ENCODE measurements at places on chromosomes 12 and 14. TPM values are rescaled to one million over a fixed set of nuclear protein-coding genes. Genes with fewer than 3 reads are reported as not detected.

DNA sequence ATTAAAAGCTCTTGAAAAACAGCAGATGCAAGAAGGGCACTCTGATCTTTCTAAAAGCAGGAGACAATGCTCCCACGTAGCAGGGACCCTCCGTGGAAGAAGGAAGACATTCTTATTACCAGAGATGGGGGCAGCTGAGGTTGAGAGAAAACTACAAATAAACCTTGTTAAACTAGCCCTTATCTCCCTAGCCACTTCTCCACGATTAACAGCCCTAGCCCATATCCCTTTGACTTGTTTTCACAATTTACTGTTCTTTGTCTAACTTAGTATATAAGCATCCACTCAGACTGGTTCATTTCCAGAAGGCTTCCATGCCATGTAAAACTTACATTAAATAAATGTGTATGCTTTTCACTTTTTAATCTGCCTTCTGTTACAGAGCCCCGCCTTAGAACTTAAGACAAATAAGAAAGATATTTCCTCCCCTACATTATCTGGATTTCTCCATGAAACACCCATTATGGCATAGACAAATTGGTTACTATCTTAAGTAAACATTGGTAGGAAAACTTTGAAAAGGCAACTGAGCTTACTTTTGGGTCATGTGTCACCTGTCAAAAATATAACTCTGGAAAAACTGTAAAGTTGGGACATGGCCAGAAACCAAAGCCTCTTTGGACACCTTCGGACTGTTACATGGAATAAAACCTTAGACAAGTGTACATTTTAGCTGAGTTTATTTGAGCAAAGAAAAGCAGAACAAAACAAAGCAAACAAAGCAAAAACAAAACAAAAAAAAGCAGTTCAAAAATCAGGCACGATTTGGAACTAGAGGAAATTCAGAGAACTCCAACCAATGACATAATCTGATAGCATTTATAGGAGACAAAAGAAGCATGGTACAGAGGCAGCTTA is 4.9 kb upstream of the RNASE1 start:
- no peak overlapping the region for H3K4me3 ChIP-seq
- H3K27me3 ChIP-seq = no peaks in the 10 kb centered on the region
- DNase-seq = no peak
- H3K27ac ChIP-seq = no peak overlapping the region

The TAS2R46 gene
- not detected for polyA plus RNA-seq

The CIT gene
- polyA plus RNA-seq = 0.03 TPM

DNA sequence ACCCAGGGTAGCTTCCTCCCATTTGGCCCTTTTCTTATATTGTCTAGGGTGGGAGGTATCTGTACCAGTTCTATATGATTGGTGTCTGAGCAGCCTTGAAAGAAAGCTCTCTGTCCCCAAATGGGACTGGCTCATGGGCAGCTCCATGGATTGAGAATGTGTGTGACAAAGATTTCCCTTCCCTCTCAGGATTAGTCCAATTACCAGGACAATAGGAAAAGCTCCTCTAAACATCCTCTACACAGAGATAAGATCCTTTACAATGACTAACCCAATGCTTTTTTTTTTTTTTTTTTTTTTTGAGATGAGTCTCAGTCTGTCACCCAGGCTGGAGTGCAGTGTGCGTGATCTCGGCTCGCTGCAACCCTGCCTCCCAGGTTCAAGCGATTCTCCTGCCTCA is 112.1 kb downstream of the SLC35F4 start:
- H3K27ac ChIP-seq = no peak overlapping the region
- H3K36me3 ChIP-seq = no peaks in the 10 kb centered on the region
- no peaks in the 10 kb centered on the region for H3K4me1 ChIP-seq
- DNase-seq = no peak
- no peaks in the 10 kb centered on the region for H3K27me3 ChIP-seq
- no peak overlapping the region for H3K4me3 ChIP-seq

GRCh38 chr14:104650057-104650980 is 39.1 kb upstream of the INF2 start:
- H3K27ac ChIP-seq = no peak overlapping the region
- H3K4me1 ChIP-seq = peaks cover 30% of the 10 kb centered on the region
- DNase-seq = peak; percentile 20

The CAPZA3 gene
- not detected for polyA plus RNA-seq

DNA sequence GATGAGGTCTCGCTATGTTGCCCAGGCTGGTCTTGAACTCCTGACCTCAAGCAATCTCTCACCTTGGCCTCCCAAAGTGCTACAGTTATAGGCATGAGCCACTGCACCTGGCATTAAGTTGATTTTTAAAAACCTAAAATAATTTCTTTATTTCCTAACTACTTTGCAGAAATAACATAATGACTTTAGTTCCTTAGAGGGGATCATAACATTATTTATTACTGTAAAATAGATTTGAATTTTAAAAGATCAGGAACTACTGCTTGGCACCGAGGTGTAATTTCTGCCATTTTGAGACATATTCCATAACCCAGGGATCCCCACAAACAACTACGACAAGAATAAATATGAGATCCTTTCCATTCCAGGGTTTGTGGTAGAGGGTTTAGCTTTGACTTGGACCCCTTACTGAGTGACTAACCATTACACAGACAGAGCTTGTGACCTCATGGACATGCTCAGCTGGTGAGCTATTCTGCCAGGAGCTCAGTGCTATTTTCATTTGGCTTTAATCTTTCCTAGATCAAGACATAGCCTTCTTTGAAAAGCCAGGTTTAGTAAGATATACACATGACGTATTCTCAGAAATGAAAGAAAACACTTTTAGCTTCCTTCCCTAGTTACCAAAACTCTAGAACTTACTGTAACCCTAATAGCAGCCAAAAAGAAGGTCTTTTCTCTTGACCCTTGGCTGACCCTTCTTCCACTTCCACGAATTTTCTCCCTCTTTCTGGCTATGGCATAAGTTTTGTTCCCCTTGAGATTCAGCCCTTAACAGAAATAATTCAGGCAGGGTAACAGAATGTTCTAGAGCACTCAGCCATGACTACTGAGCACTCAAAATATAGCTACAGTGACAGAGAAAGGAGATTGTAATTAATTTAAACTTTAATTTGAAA is 75.1 kb upstream of the NUDT4 start:
- no peaks in the 10 kb centered on the region for H3K4me1 ChIP-seq
- no peak overlapping the region for H3K4me3 ChIP-seq
- no peaks in the 10 kb centered on the region for H3K27me3 ChIP-seq
- DNase-seq = no peak
- H3K27ac ChIP-seq = no peak overlapping the region
- no peaks in the 10 kb centered on the region for H3K36me3 ChIP-seq

The BEGAIN gene
- not detected for polyA plus RNA-seq

The CNIH1 gene
- polyA plus RNA-seq = 162 TPM

- peaks cover 67% of the 10 kb centered on the region for H3K36me3 ChIP-seq
- no peaks in the 10 kb centered on the region for H3K27me3 ChIP-seq
- no peak for DNase-seq
- H3K4me1 ChIP-seq = peaks cover 7% of the 10 kb centered on the region
- H3K4me3 ChIP-seq = no peak overlapping the region
- no peak overlapping the region for H3K27ac ChIP-seq
Observed at GRCh38 chr12:6975297-6976032, 4.8 kb downstream of the EMG1 start.

- no peaks in the 10 kb centered on the region for H3K36me3 ChIP-seq
- H3K27ac ChIP-seq = no peak overlapping the region
- no peaks in the 10 kb centered on the region for H3K27me3 ChIP-seq
- no peak overlapping the region for H3K4me3 ChIP-seq
Observed at GRCh38 chr12:12794686-12795085, 9.2 kb downstream of the APOLD1 start.

DNA sequence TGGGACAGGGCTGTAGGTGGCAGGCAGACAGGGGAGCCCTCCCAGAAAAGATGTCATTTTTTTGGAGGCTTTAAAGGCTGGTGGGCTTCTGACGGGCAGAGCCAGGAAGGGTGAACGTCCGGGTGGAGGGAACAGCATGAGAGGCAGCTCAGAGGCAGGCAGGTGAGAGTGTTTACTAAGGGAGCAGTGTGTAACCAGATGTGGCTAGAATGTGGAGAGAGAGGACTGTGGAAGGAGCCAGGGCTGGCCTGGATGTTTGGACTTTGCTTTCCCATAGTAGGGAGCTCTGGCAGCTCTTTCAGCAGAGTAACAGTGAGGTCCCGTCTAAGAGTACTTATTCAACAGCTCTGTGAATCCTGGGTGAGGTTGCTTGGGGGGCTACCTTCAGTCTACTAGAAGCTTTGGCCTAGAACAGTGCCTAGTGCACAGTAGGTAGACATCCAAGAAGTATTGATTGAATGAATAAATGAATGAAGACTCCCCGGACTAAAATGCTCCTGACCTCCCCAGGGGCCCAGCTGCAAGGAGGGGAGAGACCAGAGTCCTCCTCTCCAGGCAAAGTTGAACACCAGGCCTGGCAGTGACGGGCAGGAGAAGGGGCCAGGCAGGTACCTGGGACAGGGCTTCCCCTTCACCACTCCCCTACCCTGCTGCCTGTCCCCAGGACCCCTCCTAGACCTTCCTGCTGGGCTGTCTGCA is 8.5 kb downstream of the FAM222A start:
- DNase-seq = no peak
- H3K27me3 ChIP-seq = peaks cover 9% of the 10 kb centered on the region
- no peaks in the 10 kb centered on the region for H3K36me3 ChIP-seq

The ANO4 gene
- not detected for polyA plus RNA-seq

GRCh38 chr12:122407208-122407607 is 15.3 kb downstream of the CLIP1 start:
- H3K36me3 ChIP-seq = peaks cover 11% of the 10 kb centered on the region
- no peak overlapping the region for H3K4me3 ChIP-seq
- no peaks in the 10 kb centered on the region for H3K4me1 ChIP-seq
- H3K27me3 ChIP-seq = no peaks in the 10 kb centered on the region

The KRT77 gene
- polyA plus RNA-seq = not detected

The MYF6 gene
- not detected for polyA plus RNA-seq

GRCh38 chr14:58699681-58700205 is 62.0 kb downstream of the DACT1 start:
- DNase-seq = no peak
- no peak overlapping the region for H3K27ac ChIP-seq
- H3K36me3 ChIP-seq = no peaks in the 10 kb centered on the region
- no peaks in the 10 kb centered on the region for H3K27me3 ChIP-seq

GRCh38 chr14:94555991-94556390 is 5.3 kb upstream of the SERPINA4 start:
- H3K27me3 ChIP-seq = no peaks in the 10 kb centered on the region
- no peaks in the 10 kb centered on the region for H3K36me3 ChIP-seq
- no peaks in the 10 kb centered on the region for H3K4me1 ChIP-seq
- no peak overlapping the region for H3K27ac ChIP-seq
- no peak overlapping the region for H3K4me3 ChIP-seq

- no peak overlapping the region for H3K27ac ChIP-seq
- no peak for DNase-seq
- H3K4me1 ChIP-seq = peaks cover 10% of the 10 kb centered on the region
- H3K36me3 ChIP-seq = no peaks in the 10 kb centered on the region
- no peaks in the 10 kb centered on the region for H3K27me3 ChIP-seq
Observed at GRCh38 chr12:89250636-89251035, 101.7 kb downstream of the DUSP6 start.

The P2RX2 gene
- not detected for polyA plus RNA-seq

The CBLN3 gene
- 0.07 TPM for polyA plus RNA-seq

DNA sequence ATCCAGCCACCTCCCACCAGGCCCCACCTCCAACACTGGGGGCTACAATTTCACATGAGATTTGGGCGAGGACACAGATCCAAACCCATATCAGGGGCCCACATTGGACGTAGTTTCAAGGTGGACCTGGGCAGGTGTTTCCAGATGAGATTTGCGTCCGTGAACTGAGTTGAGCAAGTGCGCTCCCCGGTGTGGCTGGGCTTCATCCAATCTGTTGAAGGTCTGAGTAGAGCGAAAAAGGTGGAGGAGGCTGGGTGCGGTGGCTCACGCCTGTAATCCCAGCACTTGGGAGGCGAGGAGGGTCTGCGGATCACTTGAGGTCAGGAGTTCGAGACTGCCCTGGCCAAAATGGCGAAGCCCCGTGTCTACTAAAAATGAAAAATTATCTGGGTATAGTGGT is 4.9 kb upstream of the GLT1D1 start:
- DNase-seq = no peak
- no peak overlapping the region for H3K27ac ChIP-seq
- peaks cover 34% of the 10 kb centered on the region for H3K4me1 ChIP-seq
- H3K36me3 ChIP-seq = no peaks in the 10 kb centered on the region

DNA sequence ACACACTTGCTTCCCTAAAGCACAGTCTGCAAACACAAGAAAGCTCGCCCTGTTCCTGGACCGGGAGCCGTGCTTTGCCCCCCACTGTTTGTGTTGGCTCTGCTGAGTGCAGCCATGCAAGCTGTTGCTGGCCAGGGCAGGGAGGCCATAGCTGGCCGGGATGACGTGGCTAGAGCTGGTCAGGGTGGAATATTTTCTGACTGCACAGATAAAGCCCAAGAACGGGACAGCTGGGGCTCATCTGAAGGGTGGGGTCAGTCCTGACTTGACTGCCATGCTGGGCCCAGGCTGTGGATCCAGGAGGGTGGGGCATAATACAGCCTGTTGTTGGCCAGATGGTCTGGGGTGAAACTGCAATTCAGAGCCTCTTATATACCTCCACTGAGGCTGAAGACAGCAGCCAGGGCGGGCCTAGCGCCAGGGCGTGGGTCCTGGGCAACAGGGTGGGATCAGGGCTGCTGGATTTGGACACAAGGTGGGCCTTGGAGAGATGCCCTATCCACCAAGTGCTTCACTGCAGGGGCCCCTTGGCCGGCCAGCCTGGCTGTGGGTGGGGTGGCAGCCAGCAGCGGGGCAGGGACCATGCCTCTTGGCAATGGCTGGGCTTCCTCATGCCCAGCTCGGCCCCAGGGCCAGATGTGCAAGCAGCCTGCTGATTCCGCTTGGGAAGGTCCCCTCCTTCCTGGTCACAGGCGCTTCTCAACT is 14.8 kb downstream of the KMT5A start:
- DNase-seq = no peak
- no peak overlapping the region for H3K4me3 ChIP-seq
- H3K4me1 ChIP-seq = no peaks in the 10 kb centered on the region

GRCh38 chr12:6845395-6845794 is 4.7 kb downstream of the GNB3 start:
- H3K4me3 ChIP-seq = no peak overlapping the region
- DNase-seq = no peak
- H3K36me3 ChIP-seq = peaks cover 30% of the 10 kb centered on the region
- H3K4me1 ChIP-seq = peaks cover 11% of the 10 kb centered on the region
- no peak overlapping the region for H3K27ac ChIP-seq

- H3K4me3 ChIP-seq = no peak overlapping the region
- H3K36me3 ChIP-seq = no peaks in the 10 kb centered on the region
- no peaks in the 10 kb centered on the region for H3K4me1 ChIP-seq
Observed at GRCh38 chr14:38211255-38211735, 3.6 kb downstream of the SSTR1 start.

GRCh38 chr12:11765421-11765816 is 115.9 kb downstream of the ETV6 start:
- no peak for DNase-seq
- peaks cover 84% of the 10 kb centered on the region for H3K4me1 ChIP-seq
- H3K36me3 ChIP-seq = no peaks in the 10 kb centered on the region
- no peaks in the 10 kb centered on the region for H3K27me3 ChIP-seq
- peak overlapping the region; percentile 14 for H3K4me3 ChIP-seq

- H3K4me3 ChIP-seq = no peak overlapping the region
- DNase-seq = peak; percentile 81
- no peaks in the 10 kb centered on the region for H3K36me3 ChIP-seq
- H3K27me3 ChIP-seq = peaks cover 34% of the 10 kb centered on the region
- no peak overlapping the region for H3K27ac ChIP-seq
- H3K4me1 ChIP-seq = peaks cover 26% of the 10 kb centered on the region
Observed at GRCh38 chr12:26130728-26131127, 5.9 kb upstream of the BHLHE41 start.

Measured in CD14-positive monocyte (primary cell).